ENCODE measurements at places on chromosomes 16 and 17.

GRCh38 chr16:4663777-4664465, 29.4 kb upstream of the NUDT16L1 start:
- DNase-seq: no peak

- DNase-seq: no peak
These were observed 71.5 kb upstream of the DNAJA2 start for GRCh38 chr16:47045023-47045422.

DNA sequence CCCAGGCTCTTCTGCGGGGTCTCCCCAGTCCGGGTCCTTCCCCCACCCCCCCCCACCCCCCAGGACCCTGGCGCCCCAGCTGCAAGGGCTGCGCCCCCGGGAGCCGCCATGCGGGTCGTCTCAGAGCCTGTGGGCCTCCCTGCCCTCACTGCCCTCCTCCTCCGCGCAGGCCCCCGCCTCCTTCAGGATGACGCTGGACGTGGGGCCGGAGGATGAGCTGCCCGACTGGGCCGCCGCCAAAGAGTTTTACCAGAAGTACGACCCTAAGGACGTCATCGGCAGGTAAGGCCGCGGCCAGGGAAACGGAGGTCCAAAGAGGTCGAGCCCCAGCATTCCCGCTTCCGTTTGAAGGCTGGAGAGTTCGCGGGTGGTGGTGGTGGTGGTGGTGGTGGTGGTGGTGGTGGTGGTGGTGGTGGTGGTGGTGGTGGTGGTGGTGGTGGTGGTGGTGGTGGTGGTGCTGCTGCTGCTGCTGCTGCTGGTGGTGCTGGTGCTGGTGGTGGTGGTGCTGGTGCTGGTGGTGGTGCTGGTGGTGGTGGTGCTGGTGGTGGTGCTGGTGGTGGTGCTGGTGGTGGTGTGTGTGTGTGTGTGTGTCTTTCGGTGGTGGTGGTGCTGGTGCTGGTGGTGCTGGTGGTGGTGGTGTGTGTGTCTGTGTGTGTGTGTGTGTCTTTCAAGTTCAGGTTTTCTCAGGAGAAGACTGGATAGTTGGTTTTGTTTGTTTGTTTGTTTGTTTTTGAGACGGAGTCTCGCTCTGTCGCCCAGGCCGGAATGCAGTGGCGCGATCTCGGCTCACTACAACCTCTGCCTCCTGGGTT, 615 bp downstream of the PHKG2 start:
- DNase-seq: peak; percentile 49

GRCh38 chr17:62076864-62077788, 12.0 kb upstream of the MED13 start:
- DNase-seq: no peak

GRCh38 chr16:12753203-12754023, 50.3 kb downstream of the CPPED1 start:
- no peak for DNase-seq

DNA sequence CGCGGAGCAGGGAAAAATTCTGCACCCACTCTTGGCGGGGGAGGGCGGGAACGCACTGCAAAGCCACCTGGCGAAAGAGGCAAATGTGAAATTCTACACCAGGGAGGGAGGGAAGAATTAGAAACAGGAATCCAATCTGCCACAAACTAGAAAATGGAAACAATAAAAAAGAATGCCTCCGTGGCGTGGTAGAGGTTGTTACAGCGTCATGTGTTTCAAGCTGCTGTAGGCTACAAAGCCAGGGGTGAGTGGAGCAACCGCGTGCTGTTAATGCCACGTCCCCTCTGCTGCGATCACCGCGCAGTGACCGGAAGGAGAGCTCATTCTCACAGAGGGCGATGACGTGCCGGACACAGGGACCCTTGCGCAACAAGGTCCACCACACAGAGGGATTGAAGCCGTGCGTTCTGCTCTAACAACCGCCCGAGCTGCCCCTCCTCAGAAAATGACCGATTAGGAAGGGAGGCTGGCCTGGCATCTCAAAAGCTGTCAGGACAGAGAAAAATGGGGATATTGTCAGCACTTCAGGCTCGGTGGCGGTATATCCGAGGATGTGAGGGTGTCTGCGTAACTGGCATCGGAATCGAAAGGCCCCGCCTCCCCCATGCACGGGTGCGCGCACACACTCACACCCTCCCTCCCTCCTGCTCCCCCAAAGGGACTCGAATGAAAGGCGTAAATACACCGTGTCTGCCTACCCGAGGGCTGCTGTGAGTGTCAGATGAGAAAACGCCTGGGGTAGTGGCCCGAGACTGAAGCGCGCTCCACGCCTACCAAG, 70.8 kb upstream of the TNRC6C start:
- DNase-seq: peak; percentile 56

DNA sequence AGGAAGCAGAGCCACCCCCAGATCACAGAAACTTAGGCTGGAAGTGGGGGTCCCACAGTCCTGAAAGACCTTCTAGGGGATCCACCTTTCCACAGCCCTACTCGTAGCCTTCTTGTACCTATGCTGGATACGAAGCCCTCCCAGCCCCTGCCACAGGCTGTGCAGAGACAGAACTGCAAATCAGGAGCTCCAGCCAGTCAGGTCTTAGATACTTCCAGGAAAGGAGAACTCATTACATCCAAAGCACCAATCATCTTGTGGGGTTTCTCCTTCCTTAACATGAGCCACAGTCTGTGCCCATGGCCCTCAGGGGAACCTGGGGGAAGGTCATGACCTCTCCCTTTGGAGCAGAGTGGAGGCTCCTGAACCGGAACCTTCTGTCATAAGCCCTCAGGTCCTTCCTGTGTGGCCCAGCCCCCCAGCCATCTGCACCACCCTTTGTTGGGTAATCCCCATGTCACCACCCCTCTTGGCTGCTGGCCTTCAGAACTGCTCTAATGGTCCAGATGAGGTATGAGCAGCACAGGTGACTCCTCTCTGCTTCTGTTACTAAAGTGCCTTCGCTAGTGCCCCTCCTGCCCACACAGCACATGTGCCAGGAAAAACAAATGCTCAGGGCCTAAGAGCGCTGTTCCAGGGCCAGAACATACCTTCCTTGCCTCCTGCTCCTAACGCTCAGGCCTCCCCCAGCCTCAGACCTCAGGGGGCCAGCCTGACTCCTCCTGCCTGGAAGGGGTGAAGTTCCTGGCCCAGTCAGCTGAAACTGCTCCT, 14.6 kb downstream of the SRCIN1 start:
- no peak for DNase-seq

GRCh38 chr16:67000384-67001351, 12.3 kb downstream of the CES4A start:
- peak; percentile 49 for DNase-seq

- no peak for DNase-seq
These were observed 10.2 kb downstream of the MAP3K14 start for GRCh38 chr17:45306623-45307022.

DNA sequence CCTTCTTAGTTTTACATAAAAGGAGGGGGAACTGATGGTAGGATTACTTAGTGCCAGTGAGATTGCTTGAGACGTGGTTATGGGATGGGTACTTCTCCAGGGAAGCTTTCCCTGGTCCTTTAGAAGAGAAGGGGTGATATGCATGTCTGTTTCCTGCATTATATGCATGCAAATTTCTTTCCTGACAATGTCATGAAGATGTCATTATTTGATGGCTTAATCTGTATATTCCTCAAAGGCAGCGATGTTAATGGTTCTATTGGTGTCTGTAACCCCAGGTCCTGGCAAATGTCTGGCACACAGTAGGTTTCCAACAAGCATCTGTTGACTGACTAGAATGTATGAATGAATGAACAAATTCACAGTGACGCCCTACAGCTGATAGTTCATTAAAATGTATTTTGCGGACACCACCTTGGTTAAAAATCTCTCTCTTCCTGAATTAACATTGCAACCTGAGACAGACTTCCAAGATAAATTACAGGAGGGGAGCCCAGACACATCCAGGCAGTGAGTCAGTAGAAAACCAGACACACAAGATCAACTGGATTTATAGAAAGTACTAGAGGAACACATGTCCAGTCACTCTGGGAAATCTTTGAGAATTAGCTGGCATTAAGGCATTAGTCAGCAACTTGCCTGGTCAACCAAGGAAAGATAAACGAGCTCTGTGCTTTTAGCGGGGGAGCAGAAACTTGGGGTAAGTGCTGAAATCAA, 293.4 kb downstream of the XYLT1 start:
- DNase-seq: no peak

GRCh38 chr17:76266244-76266938, 1.2 kb downstream of the UBALD2 start:
- DNase-seq: no peak

DNA sequence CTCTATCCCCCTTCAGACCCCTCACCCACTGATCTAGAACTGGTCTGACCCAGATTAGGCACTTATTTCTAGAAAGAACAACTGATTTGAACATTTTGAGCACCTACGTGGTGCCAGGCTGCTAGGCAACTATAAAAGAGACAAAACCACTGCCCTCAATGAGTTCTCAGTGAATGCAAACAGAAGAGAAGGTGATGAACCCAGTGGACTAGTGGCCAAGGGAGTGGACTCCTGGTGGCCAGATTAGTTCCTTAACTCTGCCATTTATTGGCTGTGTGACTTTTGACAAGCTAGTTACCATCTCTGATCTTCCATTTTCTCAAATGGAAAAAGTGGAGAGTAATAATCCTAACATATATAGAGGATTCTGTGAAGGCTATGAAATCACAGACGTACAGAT, 259.1 kb upstream of the SALL1 start:
- no peak for DNase-seq

DNA sequence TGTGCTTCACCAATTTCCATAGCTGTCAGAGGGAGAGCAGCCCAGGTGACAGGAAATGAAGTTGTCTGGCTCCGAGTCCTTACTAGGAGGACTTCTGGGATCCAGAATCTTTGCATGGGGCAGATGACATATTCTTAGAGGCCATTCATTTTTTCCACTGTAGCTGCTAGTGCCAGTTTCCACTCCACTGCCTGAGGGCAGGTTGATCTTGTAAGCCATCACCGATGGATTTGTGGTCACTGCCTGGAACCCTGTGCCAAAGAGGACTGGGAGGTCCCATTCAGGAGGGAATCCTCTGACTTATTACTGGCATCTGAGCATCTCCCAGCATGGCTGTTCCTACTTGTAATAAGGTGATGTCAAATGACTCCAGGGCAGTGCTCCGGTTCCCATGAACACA, 144.1 kb upstream of the KCNJ18 start:
- DNase-seq: no peak

- DNase-seq: no peak
These were observed 22.9 kb downstream of the ITPRIPL2 start for GRCh38 chr16:19136549-19137196.

DNA sequence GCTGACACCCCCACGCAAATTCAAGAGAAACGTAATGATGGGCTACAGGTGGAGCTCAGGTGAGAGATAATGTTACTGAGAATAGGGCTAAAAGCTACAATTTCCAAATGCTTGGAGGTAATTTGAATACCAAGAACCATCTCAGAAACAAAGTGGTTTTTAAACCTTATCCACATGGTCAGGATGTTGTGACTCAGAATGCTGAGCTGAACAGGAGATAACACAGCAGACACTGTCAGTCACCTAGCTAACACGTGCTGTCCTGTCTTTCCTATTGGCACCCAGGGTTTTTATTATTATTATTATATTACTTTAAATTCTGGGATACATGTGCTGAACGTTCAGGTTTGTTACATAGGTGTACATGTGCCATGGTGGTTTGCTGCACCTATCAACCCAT, 233.0 kb upstream of the MAF start:
- DNase-seq: no peak

- peak; percentile 83 for DNase-seq
These were observed 763 bp upstream of the ACTG1 start for GRCh38 chr17:81513372-81513752.

GRCh38 chr17:31559584-31560501, 168.4 kb downstream of the RAB11FIP4 start:
- no peak for DNase-seq

DNA sequence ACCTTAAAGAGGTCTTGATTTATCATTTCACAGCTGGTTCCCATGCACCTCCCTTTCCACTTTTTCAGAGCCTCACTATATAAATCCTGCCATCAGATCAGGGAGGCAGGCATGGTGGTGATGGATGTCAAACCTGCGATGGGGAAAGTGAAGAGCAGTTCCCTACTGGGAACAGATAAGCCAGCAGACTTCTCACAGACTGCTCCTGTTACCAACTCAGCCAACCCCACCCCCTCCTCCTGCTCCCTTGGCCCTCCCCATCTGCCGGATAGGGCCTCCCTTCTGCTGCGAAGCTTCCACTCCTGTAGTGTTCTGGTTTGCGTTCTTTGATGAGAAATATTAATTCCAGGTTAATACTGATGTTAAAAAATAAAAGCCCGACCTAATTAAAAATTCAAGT, 232.1 kb downstream of the STX8 start:
- DNase-seq: no peak

GRCh38 chr16:84367297-84367680, 1.0 kb upstream of the ATP2C2 start:
- DNase-seq: no peak

DNA sequence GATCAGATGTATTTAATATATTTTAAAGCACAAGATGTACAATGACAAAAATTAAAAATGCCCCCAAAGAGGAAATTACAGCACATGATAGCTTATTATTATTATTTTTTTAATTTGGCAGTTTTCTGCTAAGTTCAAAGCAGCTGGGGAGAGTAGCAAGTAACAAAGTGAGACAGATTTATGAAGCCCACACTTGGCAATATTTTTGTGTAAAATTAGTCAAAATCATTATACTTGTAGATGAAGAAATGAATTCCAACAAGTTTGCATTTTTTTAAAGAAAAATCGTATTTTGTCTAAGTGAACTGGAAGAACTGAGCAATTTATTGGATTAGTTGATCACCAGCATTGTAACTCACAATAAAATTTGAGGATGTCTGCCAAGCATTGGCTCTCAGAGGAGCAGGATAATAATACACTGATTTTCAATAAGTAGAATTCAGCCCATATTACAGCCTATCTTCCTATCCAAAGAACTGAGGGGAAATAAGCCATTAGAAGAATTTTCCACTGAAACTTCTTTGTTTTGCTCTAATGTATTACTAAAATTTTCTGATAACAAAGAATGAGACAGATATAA, 215.6 kb downstream of the MAP2K6 start:
- no peak for DNase-seq

- no peak for DNase-seq
These were observed 22.5 kb downstream of the KCTD19 start for GRCh38 chr16:67304020-67304419.

GRCh38 chr17:60151355-60151754, 1.6 kb downstream of the CA4 start:
- DNase-seq: no peak
